ENCODE measurements at places on chromosomes 1 and 21.

GRCh38 chr1:211478376-211478775, 13.6 kb downstream of the RD3 start:
- DNase-seq, result no peak

GRCh38 chr21:37560385-37560784, 193.8 kb downstream of the DYRK1A start:
- DNase-seq, result no peak

- no peak for DNase-seq
Measured at GRCh38 chr1:240876071-240876470, 264.1 kb upstream of the GREM2 start.

DNA sequence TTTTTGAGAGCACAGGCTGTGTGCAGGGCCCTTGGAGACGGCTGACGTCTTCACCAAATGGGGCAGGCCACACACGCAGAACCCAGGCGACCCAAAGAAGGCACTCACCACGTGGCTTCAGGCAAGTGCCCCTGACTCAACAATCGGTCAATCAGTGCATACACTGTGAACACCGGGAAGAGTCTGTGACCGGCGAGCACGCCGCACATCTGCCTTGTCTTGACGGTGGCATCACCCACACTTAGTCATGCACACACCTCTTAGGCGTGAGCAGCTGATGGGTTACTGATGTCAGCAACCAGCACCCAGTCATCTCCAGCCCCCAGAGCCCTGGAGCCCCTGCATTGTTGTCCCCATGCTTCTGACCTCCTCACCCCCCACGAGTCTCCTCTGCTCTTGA, 4.9 kb upstream of the LRRC3 start:
- DNase-seq, result no peak

DNA sequence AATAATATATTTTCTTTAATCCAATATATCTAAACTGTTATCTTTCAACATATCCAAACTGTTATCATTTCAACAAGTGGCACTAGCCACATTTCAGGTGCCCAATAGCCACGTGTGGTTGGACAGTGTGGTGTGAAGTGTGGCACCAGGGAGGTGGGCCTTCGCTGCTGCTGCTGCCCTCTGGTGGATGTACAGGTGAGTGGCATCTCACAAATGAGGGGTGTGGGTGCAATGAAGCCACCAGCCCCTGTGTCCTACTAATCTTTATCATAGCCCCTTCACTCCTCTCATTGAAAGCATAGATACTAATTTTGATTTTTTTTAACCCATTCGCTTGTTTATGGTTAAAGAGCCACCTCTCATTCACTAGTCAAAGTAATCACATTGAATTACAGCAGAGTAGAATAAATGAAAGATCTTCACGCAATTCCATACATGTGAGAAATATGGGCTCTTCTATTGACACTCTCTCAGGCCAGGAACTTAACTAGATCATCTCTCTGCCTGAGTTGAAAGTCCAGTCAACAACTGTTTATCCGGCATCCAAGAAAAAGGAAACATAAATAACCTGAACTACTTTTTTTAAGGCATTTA, 499.2 kb downstream of the OMA1 start:
- DNase-seq, result peak; percentile 8

GRCh38 chr21:27045281-27045985, 78.5 kb upstream of the ADAMTS5 start:
- DNase-seq, result no peak

DNA sequence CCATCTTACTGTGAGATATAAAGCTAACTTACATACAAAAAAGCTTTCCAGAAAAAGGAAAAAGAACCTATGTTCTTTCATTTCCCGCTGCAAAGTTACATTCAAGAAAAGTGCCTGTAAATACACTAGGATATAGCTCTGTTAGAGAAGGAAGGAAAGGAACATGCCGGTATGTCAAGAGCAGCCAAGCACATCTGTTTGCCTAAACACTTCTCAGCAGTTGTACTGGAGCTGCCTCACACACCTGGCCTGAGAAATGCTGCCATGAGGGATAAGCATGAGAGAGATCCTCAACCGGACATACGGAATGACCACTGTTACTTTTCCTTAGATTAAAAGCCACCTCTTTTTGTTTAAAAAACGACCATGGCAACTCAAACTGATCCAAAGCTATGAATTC, 189.7 kb downstream of the RERE start:
- DNase-seq, result no peak

- peak; percentile 9 for DNase-seq
Measured at GRCh38 chr1:110605901-110606656, at the start of gene KCNA2. Gene KCNA2, minus strand, starts transcription at chr1:110606358. Its CDS starts 1,576 bp downstream, at chr1:110604782.

- DNase-seq, result no peak
Measured at GRCh38 chr1:172421974-172422604, 1.6 kb downstream of the C1orf105 start.

DNA sequence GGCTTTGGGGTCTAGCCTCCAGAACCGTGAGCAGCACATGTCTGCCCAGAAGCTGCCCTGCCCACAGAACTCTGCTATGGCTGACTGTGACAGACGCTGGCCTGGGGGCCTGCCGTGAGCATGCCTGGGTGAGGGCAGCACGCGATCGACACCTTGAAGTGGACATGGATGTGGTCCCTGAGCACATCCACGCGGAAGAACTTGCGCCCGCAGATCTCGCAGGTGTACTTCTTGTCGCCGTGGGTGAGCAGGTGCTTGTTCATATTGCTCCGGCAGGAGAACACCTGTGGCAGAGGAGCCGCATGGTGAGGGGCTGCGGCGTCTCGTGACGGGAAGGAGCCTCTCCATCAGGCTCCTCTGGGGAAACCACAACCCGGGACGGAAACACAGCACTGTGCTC, 56.0 kb downstream of the PRDM15 start:
- DNase-seq, result no peak

DNA sequence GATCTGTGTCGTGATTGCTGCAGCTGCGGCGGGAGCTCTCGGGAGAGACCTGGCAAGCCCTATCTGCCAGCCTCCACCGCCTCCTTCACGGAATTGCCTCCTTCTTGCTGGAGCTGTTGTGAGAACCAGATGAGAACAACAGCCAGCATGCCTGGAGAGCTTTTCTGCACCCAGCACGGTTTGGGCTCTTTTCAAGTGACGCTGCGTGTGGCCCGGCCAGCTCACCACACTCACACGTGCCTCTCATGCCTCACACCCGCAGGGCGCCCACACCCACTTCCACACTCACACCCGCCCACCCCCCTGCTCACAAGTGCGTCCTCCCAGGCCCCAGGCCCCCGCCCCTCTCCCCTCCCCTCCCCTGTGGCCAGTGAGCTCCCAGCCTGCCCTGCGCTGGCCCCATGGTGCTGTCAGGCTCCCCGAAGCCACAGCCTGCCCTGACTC, 135.7 kb upstream of the RUNX3 start:
- peak; percentile 66 for DNase-seq

DNA sequence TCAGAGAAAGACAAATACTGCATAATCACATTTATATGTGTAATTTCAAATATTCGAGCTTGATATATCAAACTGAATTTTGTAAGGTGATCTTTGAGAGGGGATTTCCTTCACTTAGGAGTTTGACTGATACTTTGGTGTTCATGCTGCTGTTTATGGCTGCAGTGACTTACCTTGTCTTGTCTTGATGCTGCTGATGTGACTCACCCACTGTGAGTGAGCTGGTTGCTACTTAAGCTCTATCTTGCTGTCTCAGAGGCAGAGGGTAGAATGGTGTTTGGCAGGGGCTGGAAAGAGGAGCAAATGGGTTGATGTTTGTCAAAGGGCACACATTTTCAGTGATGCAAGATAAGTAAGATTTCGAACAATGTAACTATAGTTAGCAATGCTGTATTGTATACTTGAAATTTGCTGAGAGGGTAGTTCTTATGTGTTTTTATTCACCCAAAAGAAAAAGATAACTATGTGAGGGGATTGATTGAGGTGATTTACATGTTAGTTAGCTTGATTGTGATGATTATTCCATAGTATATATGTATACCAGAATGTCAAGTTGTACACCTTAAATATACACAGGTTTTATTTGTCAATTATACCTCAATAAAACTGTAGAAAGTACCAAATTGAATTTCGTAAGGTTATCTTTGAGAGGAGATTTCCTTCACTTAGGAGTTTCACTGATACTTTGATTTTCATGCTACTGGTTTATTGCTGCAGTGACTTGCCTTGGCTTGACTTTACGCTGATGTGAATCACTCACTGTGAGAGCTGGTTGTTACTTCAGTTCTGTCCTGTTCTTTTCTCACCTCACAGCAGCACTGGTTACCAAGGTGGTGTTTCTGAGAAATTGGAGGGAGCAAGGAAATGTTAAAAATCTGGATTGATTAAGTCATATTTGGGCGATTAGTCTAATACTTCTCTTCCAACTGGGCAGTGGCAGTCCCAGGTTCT, 94.5 kb upstream of the SLC5A9 start:
- no peak for DNase-seq

DNA sequence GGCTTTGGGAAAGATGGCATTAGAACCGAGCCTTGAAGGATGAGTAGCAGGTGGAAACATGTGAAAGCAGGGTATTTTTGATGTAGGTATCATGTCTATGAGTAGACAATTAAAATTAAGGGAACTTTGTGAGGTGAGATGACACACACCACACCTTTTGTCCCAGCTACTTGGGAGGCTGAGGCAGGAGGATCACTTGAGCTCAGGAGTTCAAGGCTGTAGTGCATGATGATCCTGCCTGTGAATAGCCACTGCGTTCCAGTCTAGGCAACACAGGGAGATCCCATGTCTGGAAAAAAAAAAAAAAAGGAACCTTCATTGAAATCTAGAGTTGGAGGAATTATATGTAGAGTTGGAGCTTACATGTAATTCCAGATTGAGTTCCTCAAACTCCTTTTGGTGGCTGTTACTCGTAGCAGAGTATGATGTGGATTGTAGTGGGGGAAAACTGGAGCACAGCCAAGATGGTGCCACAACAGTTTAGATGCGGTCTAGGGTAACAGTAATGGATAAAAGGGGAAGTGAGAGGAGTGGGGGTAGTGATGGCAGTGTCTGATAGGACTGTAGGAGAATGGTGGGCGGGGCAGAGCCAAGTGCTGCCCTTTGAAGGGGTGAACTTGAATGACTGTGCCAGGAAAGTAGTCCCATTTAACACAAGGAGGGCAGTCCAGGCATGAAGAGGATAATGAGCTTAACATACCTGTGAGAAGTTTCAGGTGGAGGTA, 17.4 kb downstream of the AK4 start:
- DNase-seq, result no peak

GRCh38 chr1:182927693-182928433, 25.1 kb downstream of the SHCBP1L start:
- no peak for DNase-seq

GRCh38 chr1:169456029-169456428, 28.8 kb upstream of the CCDC181 start:
- no peak for DNase-seq

GRCh38 chr21:38897532-38898421, 92.0 kb downstream of the ETS2 start:
- DNase-seq, result no peak

GRCh38 chr21:27171707-27172106, 204.8 kb upstream of the ADAMTS5 start:
- peak; percentile 18 for DNase-seq

- no peak for DNase-seq
Measured at GRCh38 chr1:111948209-111949171, 41.0 kb downstream of the KCND3 start.
